ENCODE measurements at places on chromosomes 7 and 10.

- no peak for DNase-seq
Observed at GRCh38 chr7:88027724-88028123, 93.7 kb downstream of the ADAM22 start.

- no peak for DNase-seq
Observed at GRCh38 chr10:128978211-128978610, 488.8 kb upstream of the MGMT start.

- DNase-seq = no peak
Observed at GRCh38 chr10:48574322-48574796, 30.5 kb downstream of the ARHGAP22 start.

DNA sequence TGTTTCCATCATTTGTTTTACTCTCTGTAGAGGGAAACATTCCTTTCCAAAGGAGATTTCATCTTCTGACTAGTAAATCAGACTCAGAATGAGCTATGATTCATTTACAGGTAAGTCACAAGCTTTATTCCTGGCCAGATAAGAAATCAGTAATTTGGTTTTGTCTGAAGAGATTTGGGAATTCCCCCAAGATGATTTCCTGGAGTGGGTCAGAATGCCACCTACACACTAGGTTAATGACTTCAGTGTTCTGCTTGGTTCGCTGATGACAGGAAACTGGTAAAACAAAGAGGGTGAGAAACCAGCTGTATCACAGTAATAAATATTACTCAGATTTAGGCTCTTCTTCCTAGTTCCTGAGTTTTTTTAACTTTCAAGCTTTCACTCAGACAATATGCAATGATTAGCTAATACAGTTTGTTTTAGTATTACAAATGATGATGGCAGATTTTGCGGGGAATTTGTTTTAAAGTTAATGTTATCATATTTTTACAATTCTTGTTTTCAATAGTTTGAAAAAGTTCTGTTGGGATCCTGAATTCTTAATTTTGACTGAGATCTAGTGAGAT is 8.3 kb upstream of the ASZ1 start:
- no peak for DNase-seq

- peak; percentile 69 for DNase-seq
Observed at GRCh38 chr7:139071680-139072079, 35.8 kb upstream of the ZC3HAV1L start.

DNA sequence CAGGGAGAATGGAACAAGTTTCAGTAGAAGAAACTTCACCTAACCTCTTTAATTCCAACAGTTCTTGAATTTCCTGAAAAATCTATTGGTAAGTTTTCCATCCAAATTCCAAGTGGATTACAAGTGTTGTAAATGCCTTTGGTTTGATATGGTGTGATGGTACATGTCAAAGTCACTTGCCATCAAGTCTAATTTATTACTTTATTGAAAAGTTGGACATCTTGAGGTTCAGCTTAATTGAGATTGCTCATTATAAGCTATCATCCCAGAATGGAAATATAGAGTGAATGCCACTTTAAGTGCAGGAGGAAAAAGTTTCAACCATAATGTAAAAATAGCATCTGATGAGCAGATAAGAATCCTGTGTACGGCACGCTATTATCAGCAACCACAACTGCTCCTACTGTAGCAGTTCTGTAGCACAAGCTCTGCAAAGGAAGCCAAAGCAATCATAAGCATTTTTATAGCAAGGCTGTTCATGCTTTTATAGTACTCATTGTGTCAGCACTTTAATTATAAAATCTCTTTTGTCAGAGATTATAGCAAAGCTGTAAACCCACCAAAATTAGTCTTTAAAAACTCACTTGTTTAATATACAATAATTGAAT is 991.8 kb upstream of the PHF14 start:
- DNase-seq = no peak

- no peak for DNase-seq
Observed at GRCh38 chr7:115933471-115933870, 97.1 kb downstream of the TFEC start.

- DNase-seq = no peak
Observed at GRCh38 chr7:114979803-114980507, 58.1 kb downstream of the MDFIC start.

DNA sequence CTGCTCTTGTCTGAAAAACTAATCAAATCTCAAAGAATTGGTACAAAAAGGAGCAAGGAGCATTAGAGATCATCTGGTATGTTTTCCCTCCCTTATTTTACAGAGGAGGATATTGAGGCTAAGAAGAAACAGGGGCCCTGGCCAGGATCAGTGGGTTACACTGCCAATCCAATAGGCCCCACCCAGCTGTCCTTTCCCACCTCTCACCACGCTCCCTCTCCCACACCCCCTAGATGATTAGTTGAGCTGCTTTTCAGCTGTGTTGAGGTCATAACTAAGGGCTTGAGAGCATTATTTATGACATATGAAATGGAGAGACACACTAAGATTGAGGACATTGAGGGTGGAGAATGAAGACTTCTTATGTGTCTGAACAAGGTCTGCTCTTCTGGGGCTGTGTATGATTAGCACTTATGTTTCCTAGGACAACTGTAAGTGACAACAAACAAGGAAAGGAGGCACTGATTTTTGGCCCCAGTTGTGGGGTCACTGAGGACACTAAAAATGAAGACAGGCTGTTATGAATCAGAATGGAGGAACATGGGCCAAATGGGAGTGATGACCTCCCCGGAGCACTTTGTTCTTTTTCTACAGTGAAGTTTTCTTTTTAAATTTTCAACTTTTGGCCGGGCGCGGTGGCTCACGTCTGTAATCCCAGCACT is 26.5 kb downstream of the VWA2 start:
- no peak for DNase-seq

DNA sequence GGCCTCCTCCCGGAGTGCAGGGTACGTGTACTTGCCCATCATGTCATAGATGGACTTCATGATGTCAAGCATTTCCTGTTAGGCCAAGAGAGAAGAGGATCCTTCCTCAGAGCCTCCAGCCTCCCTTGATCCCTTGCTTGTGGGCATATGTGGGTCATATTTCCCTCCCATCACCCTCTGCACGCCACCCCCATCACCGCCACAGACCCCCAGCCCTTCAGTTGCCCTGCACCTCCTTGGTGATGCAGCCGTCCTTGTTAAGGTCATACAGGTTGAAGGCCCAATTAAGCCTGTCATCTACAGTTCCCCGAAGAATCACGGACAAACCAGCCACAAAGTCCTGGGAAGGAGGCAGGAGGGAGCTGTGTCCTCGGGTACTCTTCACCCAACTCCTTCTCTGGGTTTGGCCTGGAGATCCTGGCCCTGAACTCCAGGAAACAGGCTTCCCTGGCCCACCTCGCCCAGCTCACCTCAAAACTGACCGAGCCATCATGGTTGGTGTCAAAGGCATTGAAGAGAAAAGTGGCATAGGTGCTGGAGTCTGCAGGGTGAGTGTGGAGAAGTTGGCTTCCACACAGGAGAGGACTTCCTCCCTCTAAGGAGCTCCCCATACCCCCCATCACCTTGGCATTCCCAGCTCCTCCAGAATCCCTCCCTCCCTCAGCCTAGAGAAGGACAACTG is 9.8 kb upstream of the OGA start:
- no peak for DNase-seq

DNA sequence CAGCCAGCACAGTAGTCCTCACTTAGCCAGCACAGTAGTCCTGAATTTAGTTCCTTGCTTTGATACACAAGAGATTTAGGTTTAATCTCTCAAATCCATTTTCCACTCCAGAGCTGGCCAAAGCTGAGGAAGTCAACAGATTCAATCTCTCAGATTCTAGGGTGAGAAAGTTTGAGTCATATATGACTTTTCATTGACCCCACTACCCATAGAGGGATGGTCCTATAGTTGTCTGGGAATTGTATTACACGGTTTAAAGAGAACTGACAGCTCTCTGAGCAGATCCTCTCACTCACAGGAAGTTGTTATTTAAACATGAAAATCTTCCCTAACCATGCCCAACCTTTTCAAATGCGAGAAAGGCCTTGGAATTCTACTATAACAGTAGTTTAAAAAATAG is 641.8 kb upstream of the SEMA3D start:
- no peak for DNase-seq

- DNase-seq = no peak
Observed at GRCh38 chr7:11667810-11668185, 164.2 kb downstream of the THSD7A start.

- no peak for DNase-seq
Observed at GRCh38 chr10:64288404-64288803, 767.2 kb downstream of the REEP3 start.

DNA sequence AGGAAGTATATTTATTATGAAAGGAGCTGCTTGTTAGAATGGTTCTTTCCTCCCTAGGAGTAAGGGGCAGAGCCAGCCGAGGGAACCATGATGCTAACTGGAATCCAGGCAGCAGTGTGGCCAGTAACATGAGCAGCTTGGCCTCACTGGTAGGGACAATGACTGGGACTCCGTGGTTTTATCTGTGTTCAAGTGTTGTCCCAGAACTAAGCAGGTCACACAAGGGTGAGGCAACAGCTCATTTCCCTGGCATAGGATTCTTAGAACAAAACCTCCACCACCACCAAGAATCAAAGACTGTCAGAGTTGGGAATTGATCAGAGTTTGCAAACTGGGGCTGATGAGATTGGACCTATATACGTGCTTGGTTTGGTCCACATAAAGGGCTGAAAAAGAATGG is 138.9 kb upstream of the COBL start:
- no peak for DNase-seq

DNA sequence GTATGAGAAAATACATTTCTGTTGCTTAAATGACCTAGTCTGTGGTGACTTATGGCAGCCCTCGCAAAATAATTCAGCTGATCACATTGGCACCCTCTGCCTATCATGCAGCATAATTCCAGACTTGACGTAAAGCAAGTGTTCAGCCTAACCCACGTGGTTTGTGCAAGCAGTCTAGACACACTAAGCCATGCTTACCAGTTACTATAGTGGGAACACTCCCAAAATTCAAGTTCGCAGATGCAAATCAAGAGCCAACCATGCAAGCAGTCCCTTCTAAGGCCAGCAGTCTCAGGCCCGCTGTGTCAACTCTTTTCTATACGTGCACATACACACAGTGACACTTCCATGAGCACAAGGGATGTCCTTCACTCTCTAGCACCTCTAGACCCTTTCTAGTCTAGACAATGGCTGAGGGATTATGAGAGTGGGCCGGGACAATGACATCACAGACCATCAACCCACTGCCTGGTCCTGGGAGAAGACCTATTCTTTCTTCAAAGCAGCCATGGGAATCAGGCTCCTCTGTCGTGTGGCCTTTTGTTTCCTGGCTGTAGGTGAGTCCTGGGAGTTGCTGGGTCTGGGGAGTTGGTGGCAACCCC is 29.0 kb upstream of the PRSS1 start:
- peak; percentile 19 for DNase-seq
